Cerebellar nuclear complex (tissue), 1 donor: ENCODE measurements at places on chromosomes 3 and 15.

- no peak for DNase-seq
These were observed 184.8 kb upstream of the LYSMD4 start for GRCh38 chr15:99918072-99918471.

- DNase-seq: no peak
These were observed 50.0 kb upstream of the TBC1D23 start for GRCh38 chr3:100210772-100211135.

GRCh38 chr3:98013411-98014267, 21.5 kb downstream of the GABRR3 start:
- no peak for DNase-seq

DNA sequence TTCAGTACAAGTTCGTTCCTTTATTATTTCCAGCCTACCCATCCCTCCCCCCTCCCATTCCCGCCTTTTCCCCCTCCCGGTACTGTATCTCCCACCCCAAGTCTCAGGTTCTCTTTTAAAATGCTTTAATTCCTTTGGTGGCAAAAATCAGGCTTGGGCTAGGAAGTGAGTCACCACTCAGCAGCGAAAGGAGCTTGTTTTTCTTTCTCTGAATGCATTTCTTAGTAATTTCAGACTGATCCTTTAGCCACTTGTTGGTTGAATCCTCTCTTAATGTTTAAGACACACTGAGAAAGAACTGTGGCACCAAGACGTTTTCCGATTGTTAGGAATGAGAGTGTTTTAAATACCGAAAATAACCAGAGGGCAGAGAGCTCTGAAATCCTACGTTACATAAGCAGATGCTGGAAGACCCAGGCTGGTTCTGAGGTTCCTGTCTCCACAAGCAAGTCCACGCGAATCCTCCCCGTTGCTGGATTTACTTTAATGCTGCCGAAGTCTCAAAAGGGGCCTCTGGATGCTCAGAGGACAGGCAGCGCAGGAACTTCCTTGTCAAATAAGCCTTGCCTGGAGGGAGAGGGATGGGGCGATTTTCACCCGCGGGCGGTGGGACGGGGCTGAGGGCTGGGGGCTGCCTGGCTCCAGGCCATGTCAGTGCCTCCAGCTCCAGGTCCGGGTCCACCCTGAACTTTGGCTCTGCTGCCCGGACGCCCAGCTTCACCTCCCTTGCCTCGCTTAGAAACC, 854 bp upstream of the COL8A1 start:
- DNase-seq: no peak

DNA sequence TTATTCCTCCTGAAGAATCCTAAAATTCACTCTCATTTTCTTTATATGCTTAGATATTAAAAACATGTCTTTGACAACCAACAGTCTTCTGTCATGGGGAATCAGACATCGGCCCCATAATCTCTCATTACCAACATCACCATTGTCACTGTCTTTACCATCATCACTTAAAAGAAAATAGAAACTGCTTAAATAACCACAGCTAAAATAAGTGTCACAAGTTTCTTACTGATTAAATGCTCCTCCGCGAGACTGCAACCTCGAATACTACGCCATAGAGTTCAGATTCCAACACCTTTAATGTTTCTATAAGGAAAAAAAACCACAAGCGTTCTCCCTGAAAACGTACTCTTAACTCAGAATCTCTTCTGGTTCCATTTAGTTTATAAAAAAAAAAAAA, 977.5 kb upstream of the CFAP20DC start:
- no peak for DNase-seq

DNA sequence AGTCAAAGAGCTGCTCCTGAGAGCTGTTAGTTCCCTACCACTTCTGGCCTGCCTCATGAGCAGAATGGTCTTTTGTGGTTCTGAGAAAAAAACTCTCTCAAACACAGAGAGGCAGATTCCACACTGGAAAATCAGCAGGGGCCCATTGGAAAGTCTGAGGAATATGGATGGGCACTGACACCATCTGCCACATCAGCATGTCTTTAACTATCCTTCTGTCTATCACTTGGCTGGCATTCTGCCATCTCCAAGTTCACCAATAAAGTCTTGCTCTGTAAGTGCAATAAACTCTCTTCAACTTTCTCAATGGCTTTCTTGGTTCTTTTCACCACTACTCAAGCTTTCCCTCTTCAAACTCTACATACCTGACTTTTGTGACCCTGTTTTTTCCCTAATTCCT, 101.3 kb upstream of the GALNT15 start:
- DNase-seq: no peak

GRCh38 chr3:146501752-146502151, 32.4 kb upstream of the PLSCR2 start:
- no peak for DNase-seq
